Activated CD4-positive, alpha-beta memory T cell treated with anti-CD3 and anti-CD28 coated beads, Interleukin-2, amount 10 ng/mL, durations not matched to agents 7 days and 5 days (primary cell): ENCODE measurements at places on chromosomes 2 and 18. TPM values are rescaled to one million over a fixed set of nuclear protein-coding genes. Genes with fewer than 3 reads are reported as not detected.

TWIST2 gene
- not detected for total RNA-seq

- no peak for DNase-seq
- H3K27me3 ChIP-seq = peaks cover 39% of the 10 kb centered on the region
- no peaks in the 10 kb centered on the region for H3K36me3 ChIP-seq
- peaks cover 10% of the 10 kb centered on the region for H3K4me1 ChIP-seq
Measured at GRCh38 chr2:20449501-20450200, 2.8 kb downstream of the RHOB start.

COL4A3 gene
- 0.13 TPM for total RNA-seq

DNA sequence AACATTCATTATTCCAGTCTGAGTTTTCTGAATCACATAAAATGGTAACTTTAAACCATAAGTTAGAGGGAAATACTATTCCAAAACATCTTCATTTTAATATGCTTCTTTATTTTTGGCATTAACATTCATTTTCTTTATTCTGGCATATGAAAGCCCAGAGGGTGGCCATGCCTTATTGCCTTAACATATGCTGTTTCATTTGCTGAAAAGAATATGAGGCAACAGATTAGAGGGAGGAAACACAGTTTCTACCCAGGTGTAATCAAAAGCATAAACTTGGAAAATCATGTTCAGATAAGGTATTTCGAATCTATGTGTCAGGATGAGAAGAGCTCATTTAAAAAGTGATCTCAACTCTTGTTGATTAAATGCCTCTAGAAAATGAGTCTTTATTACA, 379.9 kb upstream of the DSEL start:
- no peak overlapping the region for H3K4me3 ChIP-seq
- H3K36me3 ChIP-seq = no peaks in the 10 kb centered on the region
- no peaks in the 10 kb centered on the region for H3K4me1 ChIP-seq
- H3K27me3 ChIP-seq = no peaks in the 10 kb centered on the region

FAM110C gene
- 4.8 TPM for total RNA-seq

GRCh38 chr18:712401-713134, at the start of gene ENOSF1:
ENOSF1 (minus strand) TSS chr18:712630; CDS start chr18:712587, 43 bp downstream.
- H3K27me3 ChIP-seq = no peaks in the 10 kb centered on the region
- peak within 1 kb of the TSS; percentile 86 for H3K4me3 ChIP-seq
- H3K27ac ChIP-seq = peak within 1 kb of the TSS; percentile 90
- peaks cover 20% of the 10 kb centered on the region for H3K36me3 ChIP-seq
- H3K4me1 ChIP-seq = peaks cover 61% of the 10 kb centered on the region
- DNase-seq = peak; percentile 90

SLC23A3 gene
- 2.3 TPM for total RNA-seq

DNA sequence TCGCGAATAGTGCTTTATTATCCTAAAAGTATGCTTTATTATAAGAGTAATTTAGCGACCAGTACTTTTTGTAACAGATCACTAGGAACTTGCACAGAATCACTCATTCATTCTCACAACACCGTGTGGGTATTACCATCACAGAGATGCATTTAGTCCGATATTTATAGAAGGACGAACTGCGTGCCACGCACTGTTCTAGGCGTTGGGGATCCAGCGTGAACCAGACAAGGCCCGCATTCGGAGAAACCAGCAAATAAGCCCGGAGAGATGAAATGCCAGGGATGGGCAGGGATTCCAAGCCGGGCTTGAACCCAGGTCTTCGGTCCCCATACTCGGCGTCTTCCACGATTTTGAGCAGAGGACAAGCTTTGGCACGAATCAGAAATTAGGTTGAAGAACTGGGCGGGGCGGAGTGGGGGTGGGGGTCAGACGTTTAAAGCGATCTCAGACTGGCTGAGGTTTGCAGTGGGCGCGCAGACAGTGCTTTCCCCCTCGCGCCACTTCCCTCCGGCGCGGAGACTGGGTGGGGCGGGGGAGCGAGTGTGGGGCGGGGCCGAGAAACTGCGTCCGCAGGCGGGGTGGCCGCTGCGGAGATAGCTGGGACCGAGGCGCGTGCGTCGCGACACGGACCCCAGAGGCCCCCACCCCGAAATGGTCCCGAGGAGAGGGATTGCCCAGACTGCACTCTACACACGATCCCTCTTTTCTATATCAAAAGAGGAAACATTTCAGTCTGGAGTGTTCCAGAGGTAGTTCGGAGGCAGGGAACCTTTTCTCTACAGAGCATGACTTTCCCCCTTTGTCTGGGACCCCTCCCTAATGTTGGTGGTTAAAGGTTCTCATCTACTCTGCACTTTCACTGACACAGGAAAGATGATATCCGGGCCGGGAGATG, 1.1 kb upstream of the CXCR4 start:
- peak; percentile 82 for DNase-seq
- peak overlapping the region; percentile 98 for H3K4me3 ChIP-seq
- H3K36me3 ChIP-seq = peaks cover 33% of the 10 kb centered on the region
- peaks cover 40% of the 10 kb centered on the region for H3K4me1 ChIP-seq

GRCh38 chr2:175205523-175205922, 24.0 kb upstream of the ATP5MC3 start:
- H3K4me3 ChIP-seq = no peak overlapping the region
- no peak for DNase-seq
- no peak overlapping the region for H3K27ac ChIP-seq

RHOB gene
- total RNA-seq = 14.0 TPM

ATOH8 gene
- 0.78 TPM for total RNA-seq

- no peaks in the 10 kb centered on the region for H3K36me3 ChIP-seq
- H3K27ac ChIP-seq = peak overlapping the region; percentile 93
Measured at GRCh38 chr2:30225131-30225762, 6.1 kb upstream of the LBH start.

ZBTB7C gene
- 0.95 TPM for total RNA-seq

- H3K27me3 ChIP-seq = no peaks in the 10 kb centered on the region
- no peaks in the 10 kb centered on the region for H3K36me3 ChIP-seq
- H3K27ac ChIP-seq = no peak overlapping the region
- H3K4me3 ChIP-seq = no peak overlapping the region
- no peaks in the 10 kb centered on the region for H3K4me1 ChIP-seq
- no peak for DNase-seq
Measured at GRCh38 chr2:178718283-178718682, 88.9 kb downstream of the TTN start.

- H3K27ac ChIP-seq = peak overlapping the region; percentile 61
- peaks cover 3% of the 10 kb centered on the region for H3K36me3 ChIP-seq
- no peak overlapping the region for H3K4me3 ChIP-seq
- DNase-seq = no peak
- peaks cover 6% of the 10 kb centered on the region for H3K27me3 ChIP-seq
Measured at GRCh38 chr18:12606592-12607315, 51.2 kb downstream of the SPIRE1 start.

FLACC1 gene
- total RNA-seq = 2.7 TPM

DSG4 gene
- total RNA-seq = not detected

- peaks cover 7% of the 10 kb centered on the region for H3K4me1 ChIP-seq
- H3K27ac ChIP-seq = no peak overlapping the region
- DNase-seq = no peak
- no peaks in the 10 kb centered on the region for H3K27me3 ChIP-seq
- H3K4me3 ChIP-seq = no peak overlapping the region
Measured at GRCh38 chr18:49249521-49249920, 210.9 kb downstream of the DYM start.

GRCh38 chr2:20077411-20077940, 26.0 kb upstream of the LAPTM4A start:
- no peaks in the 10 kb centered on the region for H3K4me1 ChIP-seq
- DNase-seq = no peak
- H3K27ac ChIP-seq = no peak overlapping the region

DNA sequence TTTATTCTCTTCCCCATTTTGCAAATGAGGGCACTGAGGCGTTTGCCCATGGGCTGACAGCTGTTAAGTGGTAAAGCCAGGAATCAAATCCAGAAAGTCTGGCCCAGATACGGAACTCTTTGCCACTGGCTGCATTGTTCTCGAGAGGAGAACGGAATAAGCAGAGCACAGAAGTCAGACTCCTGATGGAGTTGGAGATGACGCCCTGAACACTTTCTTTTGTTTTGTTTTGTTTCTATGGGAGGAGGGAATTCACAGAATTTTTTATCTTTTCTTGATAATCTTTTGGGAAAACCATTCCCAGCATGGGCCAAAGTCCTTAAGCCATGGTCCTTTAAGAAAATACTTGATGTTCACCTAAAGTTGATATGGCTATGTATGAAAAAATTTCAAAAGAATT, 322.2 kb downstream of the RDH14 start:
- no peaks in the 10 kb centered on the region for H3K4me1 ChIP-seq
- DNase-seq = no peak
- H3K36me3 ChIP-seq = no peaks in the 10 kb centered on the region
- no peak overlapping the region for H3K4me3 ChIP-seq

- peaks cover 26% of the 10 kb centered on the region for H3K4me1 ChIP-seq
- no peak overlapping the region for H3K27ac ChIP-seq
Measured at GRCh38 chr2:99156891-99157290, 2.1 kb downstream of the LIPT1 start.

RFX8 gene
- total RNA-seq = 1.7 TPM

- H3K36me3 ChIP-seq = no peaks in the 10 kb centered on the region
- H3K4me1 ChIP-seq = peaks cover 2% of the 10 kb centered on the region
- DNase-seq = no peak
- H3K27me3 ChIP-seq = no peaks in the 10 kb centered on the region
- no peak overlapping the region for H3K4me3 ChIP-seq
- no peak overlapping the region for H3K27ac ChIP-seq
Measured at GRCh38 chr2:44652701-44653100, 288.8 kb upstream of the SIX3 start.

DNA sequence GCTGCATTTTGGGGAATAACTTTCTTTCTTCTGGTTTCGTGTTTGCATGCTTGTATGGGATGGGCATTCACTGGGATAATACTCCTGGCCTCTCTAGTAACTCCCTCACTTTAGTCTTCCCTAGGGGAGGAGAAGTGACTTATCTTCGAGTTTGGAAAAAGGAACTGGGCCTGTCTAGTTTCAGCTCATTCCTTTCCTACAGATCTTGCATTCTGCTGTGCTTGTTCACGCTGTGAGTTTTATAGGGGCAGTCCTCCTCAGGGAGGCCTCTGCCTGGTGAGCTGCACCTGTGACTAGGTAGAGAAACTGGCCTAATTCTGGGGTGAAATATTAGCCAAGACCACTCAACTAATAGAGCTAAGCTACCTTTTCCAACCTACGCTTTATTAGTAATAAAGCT, 50.9 kb downstream of the PHLPP1 start:
- H3K27me3 ChIP-seq = no peaks in the 10 kb centered on the region
- no peak overlapping the region for H3K4me3 ChIP-seq
- H3K36me3 ChIP-seq = peaks cover 4% of the 10 kb centered on the region

DNA sequence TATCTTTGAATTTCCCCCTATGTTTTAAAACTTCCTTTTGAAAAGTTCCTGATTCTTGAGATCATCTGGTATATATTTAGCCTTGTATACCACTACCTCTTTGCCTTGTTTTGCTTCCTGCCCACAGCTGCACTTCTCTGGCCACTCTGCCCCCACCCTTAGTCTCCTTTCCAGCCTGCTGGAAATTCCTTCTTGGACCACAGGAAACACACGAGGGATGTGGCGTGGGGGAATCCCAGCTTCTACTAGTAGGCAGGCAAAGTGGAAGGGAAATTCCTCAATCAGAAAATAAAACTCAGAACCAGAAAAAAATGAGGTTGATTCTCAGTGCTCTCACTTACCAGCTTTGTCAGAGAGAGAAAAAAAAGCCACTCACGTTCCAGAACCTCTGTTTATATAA, 13.4 kb downstream of the IL18RAP start:
- DNase-seq = no peak
- no peak overlapping the region for H3K4me3 ChIP-seq
- peaks cover 26% of the 10 kb centered on the region for H3K4me1 ChIP-seq

DNA sequence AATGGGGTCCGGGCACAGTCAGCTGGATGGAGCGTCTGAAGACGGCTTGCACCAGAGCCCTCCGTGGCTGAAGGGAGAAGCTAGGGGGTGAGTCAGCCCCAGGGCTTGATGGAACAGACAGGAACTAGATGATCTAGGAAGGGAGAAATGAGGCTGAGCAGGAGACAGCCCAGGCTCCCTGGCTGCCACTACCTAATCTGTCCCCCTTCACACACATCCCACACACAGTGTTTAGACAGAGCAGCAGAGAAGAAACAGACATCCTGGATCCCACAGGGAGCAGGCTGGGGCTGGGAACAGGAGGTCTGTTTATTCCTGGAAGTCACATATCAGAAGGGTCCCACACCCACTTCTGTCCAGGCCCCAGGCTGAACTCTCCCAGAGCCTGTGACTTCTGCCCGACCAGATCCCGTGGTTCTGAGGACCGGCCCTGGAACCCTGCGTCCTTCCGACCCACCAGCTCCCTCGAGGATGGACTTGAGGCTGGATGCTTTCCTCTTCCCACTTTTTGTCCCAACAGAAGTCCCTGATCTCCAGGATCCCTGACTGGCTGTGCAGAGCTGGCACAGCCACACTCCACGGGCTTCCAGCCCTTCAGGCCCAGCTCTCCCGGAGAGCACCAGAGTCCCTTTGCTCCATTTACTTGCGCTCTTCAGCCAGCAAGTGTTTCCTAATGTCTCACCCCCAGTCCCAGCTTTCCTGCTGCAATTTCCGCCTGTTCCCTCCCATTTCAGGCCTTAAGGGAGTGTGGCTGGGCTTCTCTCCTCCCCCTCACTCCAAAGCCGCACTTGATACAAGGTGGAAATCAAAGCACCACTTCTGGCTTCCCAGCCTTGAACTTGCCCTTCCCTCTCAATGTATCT, 1.5 kb upstream of the GPBAR1 start:
- H3K4me3 ChIP-seq = no peak overlapping the region
- H3K27me3 ChIP-seq = no peaks in the 10 kb centered on the region
- peak overlapping the region; percentile 59 for H3K27ac ChIP-seq
- H3K4me1 ChIP-seq = peaks cover 44% of the 10 kb centered on the region

SIX3 gene
- total RNA-seq = 0.08 TPM

STAMBP gene
- total RNA-seq = 51.1 TPM

- no peaks in the 10 kb centered on the region for H3K4me1 ChIP-seq
- H3K27ac ChIP-seq = no peak overlapping the region
- H3K27me3 ChIP-seq = no peaks in the 10 kb centered on the region
- peaks cover 5% of the 10 kb centered on the region for H3K36me3 ChIP-seq
- DNase-seq = no peak
Measured at GRCh38 chr2:113831161-113831560, 58.7 kb upstream of the ACTR3 start.

CPLX4 gene
- total RNA-seq = not detected

SF3B6 gene
- total RNA-seq = 87.4 TPM

GRCh38 chr2:198518935-198519334, 714.5 kb downstream of the PLCL1 start:
- no peak overlapping the region for H3K4me3 ChIP-seq
- DNase-seq = no peak
- H3K36me3 ChIP-seq = no peaks in the 10 kb centered on the region
- no peak overlapping the region for H3K27ac ChIP-seq

KIF1A gene
- total RNA-seq = 0.71 TPM

DNA sequence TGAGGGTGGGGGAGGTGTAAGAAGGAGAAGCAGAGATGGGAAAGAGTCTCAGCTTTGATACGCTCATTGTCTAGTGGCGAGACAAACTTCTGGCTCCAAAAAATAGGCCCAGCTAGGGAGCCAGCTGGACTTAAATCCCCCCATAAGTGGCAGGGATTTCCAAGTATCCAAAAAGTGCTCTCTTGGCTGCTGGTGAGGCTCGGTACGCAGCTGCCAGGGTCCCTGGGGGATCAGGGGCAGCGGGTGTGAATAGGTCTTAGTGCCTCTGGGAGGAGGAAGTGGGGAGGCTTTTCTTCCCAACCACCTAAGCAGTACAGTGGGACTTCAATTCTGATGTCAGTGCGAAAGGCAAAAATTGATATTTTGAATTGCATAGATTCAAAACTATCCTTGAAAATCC, 73.5 kb downstream of the ALK start:
- H3K4me1 ChIP-seq = no peaks in the 10 kb centered on the region
- H3K4me3 ChIP-seq = no peak overlapping the region
- no peaks in the 10 kb centered on the region for H3K36me3 ChIP-seq
- no peak for DNase-seq

- H3K4me1 ChIP-seq = peaks cover 12% of the 10 kb centered on the region
- DNase-seq = no peak
- H3K27me3 ChIP-seq = peaks cover 26% of the 10 kb centered on the region
- no peak overlapping the region for H3K4me3 ChIP-seq
- H3K27ac ChIP-seq = no peak overlapping the region
Measured at GRCh38 chr18:48342125-48342524, 67.1 kb downstream of the ZBTB7C start.
